ENCODE measurements at places on chromosomes 7 and 10. TPM values are rescaled to one million over a fixed set of nuclear protein-coding genes. Genes with fewer than 3 reads are reported as not detected.
A peak's percentile ranks its signal among the peaks of the same experiment; 100 is the strongest.

Gene PHTF2
- total RNA-seq = 23.5 TPM

- DNase-seq = no peak
Observed at GRCh38 chr7:3192669-3193068, 108.4 kb upstream of the SDK1 start.

- DNase-seq = no peak
Observed at GRCh38 chr10:82213784-82214183, 338.8 kb downstream of the NRG3 start.

DNA sequence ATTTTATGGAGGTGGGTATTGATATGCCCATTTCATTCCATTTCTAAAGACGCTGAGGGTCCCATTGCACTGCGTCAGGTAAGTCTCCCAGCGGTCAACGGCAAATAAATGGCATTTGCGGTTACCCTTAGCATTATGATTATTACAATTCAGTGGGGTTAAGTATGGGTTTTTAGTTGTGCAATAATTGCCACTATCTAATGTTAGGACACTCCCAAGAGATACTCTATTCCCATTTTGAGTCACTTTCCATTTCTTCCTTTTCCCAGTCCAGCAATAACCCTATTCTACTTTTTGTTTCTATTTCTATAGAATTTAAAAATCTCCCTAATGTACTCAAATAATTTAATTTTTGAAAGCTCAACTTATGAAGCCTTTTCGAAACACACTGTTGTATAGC is 4.0 kb downstream of the SLC35B4 start:
- no peak for DNase-seq

Gene IFIT1B
- total RNA-seq = not detected

GRCh38 chr7:157320608-157320980 is 16.2 kb upstream of the DNAJB6 start:
- DNase-seq = no peak

Gene METTL27
- total RNA-seq = 1.6 TPM

Gene EBF3
- total RNA-seq = 28.0 TPM

DNA sequence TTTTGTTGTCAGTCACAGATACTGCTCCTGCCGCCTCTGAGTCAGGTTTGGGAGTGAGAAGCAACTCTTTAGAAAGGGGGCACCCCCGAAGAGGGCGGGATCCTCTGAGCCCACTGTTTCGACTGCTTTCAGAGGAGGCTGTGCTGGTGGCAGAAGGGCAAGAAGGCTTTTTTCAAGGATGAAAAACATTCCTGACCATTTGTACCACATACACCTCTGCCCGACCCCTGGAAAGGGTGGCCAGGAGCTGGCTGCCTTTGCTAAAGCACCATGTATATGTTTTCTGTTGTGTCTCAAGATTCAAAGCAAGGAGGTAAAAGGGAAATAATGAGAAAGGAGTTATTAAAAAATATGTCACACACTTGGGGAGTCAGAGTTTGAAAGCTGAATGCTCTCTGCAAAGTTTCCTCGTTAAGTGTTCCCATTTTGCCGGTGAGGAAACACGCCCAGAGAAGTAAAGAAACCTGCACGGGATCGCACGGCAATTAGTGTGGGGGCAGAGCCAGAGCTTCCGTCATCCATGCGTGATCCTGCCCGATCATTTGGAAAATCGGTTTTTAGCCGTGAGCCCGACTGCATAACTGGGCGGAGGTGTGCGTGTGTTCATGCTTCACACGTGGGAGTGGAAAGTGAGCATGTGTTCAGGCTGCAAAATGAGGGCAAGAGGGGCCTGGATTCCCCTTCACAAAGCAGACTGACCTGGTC is 163.2 kb downstream of the ADAM12 start:
- no peak for DNase-seq

Gene EPHB6
- total RNA-seq = 5.2 TPM

- DNase-seq = no peak
Observed at GRCh38 chr7:36355490-36355889, 34.2 kb upstream of the ANLN start.

Gene COL1A2
- total RNA-seq = 94.5 TPM

Gene AEBP1
- 85.6 TPM for total RNA-seq

DNA sequence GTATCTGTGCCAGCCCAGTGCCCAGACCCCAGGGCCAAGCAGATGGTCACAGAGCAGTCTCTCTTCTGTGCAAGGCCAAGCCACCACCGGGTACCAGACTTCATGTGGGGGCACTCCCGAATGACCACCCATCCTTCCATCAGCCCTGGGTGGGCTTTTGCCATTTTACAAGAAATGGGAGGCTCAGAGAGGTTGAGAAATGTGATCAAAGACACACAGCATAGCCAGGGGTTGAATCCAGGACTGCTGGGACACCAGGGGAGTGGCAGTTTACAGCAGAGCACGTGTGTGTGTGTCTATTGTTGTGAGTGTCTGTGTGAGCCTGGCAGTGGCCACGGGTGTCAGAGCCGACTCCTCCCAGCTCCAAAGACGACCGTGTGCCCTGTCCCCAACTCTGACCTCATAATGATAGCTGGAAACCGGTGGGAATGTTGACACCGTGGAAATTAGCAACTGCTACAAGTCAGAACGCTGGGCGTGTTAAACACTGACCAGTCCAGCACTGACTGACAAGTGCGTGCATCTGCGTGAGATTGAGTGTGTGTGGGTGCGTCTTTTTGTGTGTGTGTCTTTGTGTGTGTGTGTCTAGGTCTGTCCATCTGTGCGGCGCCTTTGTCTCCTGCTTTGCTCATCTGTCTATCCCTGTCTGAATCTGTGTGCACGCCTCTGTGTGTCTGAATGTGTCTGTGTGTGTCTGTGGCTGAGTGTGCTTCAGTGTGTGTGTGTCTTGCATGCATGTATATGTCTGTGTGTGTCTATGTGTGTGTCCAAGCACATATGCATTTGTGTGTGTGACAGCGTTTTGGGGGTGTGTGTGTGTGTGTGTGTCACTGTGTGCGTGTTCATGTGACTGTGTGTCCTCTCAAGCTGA is 17.2 kb upstream of the SLC29A4 start:
- no peak for DNase-seq

Gene TFPI2
- total RNA-seq = 223 TPM

- DNase-seq = no peak
Observed at GRCh38 chr7:122415510-122415909, 111.0 kb upstream of the FEZF1 start.

DNA sequence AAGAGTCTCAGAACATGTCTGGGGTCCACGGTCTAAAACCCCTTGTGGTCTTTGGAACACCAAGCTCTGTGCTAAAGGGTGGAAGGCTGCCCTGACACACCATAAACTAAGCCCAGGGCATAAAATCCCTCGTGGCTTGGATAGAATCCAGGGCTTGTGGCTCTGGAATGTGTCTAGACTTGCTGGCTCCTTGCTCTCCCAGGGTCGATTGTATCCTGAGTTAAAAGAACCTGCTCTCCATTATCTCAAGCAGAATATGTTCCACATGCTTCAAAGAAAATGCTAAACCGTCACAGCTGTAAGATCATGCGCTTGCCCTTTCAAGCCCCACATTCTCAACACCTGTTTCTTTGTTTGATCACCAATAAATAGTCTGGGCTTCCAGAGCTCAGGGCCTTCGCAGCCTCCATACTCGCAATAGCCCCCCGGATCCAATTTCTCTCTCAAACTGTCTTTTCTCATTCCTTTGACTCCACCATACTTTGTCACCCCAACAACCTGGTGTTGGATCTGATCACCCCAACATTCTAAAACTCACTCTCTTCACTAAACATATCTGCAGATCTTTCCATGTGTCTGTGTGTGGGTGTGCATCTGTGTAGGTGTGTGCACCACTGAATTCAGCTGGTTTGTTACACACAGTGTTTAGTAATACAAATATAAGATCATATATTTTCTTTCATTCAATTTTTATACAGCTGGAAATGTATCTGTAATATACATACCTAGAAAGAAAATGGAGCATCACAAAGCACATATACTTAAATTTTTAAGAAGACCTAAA is 238.5 kb downstream of the ZMYND11 start:
- DNase-seq = peak; percentile 43

Data from breast epithelium (tissue), 4 donors.